ENCODE measurements at places on chromosomes 2 and 18.

DNA sequence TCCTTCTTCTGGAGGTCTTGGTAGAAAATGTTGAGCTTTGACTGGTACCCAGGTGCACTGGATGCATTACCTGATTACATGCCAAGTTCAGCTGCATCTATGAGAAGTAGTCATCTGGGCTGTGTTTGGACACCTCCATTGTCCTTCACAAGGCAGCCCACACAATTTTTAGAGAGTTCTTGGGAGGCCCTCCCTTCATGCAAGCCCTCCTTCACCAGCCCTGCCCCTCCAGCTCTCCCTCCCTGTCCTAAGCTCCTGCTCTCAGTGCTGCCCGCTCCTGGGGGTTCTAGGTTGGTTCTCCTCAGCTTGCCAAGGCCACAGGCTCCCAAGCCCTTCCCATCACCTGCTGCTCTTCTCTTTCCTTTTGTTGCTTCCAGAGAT lies 148.7 kb downstream of the DYSF start:
- no peak for DNase-seq

DNA sequence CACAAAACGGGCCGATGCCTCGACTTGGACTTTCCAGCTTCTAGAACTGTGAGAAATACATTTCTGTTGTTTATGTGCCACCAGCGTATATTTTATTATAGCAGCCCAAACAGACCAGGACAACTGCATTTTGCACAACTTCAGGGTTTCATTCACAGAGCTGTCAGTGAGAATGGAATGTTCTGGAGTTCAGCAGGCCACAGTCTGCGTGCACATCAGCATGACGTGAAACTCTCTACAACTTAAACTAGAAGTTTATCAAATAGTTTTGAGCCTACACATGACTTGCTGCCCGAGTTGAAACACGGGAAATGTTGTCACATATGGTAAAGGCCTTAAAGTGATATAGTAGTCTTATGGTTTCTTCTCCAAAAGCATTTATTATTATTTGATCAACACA lies 3.9 kb upstream of the TRIB2 start:
- peak; percentile 66 for DNase-seq

- no peak for DNase-seq
Observed at GRCh38 chr2:65057391-65058052, 1.3 kb downstream of the CEP68 start.

DNA sequence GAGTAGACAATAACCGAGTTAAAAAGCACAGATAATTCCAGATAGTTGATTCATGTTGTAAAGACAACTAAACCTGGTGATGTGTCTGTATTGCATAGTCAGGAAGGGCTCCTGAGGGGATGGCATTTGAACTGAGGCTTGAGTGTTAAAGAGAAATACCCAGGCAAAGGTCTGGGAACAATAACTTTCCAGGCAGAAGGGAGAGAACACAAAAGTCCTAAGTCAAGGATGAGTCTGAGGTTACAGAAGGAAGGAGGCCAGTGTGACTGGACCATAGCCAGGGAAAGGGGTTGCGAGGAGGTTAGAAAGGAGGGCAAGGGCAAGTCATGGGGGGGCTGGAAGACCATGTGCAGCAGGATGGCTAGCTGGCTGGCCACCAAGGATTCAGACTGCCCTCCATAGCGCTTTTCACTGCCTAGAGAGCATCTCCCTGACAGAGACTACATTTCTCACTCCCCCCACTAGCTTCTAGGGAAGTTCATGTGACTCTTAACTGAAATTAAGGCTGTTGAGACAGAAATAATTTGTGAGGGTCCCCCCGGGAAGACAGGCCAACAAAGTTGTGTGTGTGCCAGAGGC lies 135.5 kb upstream of the CREB1 start:
- peak; percentile 20 for DNase-seq

- no peak for DNase-seq
Observed at GRCh38 chr18:8933714-8934284, 168.7 kb upstream of the NDUFV2 start.

DNA sequence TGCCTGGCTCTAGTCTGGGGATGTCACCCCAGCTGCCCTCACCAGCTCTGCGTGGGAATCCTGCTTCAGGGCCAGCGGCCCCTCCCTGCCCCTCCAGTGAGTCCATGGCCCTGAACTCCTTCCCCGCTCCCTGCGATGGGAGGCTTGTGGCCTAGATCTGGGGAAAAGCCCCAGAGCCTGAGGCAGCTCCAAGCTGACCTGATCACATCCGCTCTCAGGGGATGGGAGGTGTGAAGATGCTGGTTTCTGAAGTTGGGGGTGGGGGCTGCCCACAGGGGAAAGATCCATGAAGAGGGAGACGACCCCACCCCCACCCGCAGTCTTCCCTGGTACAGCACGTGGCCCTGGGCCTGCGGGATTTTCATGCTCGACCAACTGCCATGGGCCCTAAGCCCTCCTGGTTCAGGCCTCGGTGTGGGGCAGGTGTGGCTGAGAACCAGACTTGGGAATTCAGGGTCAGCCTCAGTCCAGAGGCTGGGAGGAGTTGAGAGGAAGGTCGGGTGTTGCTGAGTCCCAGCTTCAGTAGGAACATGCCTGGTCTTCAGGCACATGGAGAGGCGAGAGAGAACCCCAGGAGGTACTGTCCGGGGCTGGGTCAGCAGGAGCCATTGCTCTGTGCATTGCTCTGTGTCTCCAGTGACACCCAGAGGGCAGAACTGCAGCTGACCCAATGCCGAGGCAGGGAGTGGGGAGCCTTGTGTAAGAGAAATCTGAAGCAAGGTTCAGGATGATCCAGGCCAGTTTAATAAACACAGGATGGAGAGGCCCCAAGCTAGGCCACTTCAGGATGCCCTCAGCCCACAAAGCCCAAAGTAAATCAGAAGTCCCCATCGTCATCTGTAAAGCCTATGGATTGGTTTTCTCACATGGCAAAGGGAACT lies 115.1 kb downstream of the CAPN13 start:
- DNase-seq = no peak

DNA sequence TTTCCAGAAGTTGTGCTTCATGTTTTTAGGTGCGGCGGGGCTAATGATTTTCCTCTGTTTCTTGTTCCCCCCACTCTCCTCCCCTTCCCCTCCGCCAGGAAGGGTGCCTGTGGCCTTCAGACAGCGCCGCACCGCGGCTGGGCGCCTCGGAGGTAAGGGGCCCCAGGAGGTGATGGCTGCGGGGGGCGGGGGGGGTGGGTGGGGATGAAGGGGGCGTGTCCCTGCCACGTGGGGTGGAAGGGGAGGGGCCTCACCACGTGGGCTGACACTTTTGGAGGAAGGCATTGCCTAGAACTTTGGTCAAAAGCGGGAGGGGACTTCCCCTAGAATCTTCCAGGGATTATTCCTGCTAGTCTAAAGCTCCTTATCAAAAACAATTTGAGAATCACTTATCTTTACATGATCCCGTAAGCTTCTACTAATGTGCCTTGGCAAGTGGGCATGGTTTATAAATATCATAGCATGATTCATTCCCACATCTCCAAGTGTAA lies 83.1 kb downstream of the FAM210A start:
- no peak for DNase-seq

DNA sequence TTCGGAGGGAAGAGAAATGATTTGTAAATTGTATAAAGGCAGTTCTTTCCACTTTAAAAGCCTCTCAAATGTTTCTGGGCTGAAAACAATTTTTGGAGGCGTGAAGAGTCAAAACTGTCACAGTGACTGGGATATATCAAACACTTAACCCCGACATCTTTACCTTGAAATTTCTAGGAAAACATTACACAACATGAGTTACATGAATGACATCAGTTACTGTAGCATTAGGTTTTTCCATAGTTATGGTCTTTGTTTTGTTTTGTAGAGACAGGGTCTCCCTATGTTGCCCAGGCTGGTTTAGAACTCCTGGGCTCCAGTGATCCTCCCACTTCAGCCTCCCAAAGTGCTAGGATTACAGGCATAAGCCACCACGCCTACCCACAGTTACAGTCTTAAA lies 25.7 kb downstream of the MSH6 start:
- no peak for DNase-seq

- DNase-seq = no peak
Observed at GRCh38 chr18:55233857-55234256, 274.6 kb upstream of the CCDC68 start.

DNA sequence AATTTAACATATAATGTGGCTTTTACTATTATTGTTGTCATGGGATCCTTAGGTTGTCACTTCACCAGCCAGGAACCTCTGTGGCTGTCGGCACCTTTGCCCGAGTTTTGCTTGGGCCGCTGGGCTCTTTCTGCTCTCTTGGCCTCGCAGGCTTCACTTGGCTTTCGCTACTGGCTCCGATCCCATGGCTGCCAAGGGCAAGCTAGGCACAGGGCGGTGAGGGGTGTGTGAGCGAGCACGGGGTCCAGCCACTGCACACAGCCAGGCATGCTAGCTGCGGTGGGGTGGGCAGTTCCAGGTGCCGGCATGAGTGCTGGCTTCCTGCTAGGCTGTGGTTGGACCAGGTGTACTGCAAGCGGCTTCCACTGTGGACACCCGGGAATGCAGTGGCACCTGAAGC lies 23.4 kb upstream of the RAPGEF4 start:
- DNase-seq = no peak

DNA sequence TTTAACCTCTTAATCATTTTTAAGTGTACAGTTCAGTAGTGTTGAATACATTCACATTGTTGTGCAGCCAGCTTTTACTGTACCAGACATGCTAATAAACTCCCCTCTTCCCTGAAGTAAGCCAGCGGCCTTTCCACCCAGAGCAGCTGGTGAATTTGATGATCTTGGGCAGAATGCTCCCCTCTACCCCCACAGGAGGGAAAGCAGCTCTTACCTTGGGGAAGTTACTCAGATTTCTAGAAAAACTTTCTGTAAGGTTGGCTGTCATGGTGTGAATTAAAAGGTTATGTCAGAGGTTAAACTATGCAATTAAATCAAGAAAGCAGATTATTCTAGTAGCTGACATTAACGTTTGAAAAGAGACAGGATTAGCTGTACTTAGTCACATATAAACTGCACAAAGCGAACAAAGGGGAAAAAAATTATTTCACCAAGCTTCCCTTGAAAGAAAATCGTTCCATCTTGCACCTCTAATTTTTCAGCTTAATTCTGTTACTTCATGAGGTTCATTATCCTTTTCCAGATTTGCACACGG lies 398.5 kb upstream of the NRP2 start:
- DNase-seq = no peak

- DNase-seq = no peak
Observed at GRCh38 chr18:31102941-31103340, 720 bp upstream of the DSC2 start.

DNA sequence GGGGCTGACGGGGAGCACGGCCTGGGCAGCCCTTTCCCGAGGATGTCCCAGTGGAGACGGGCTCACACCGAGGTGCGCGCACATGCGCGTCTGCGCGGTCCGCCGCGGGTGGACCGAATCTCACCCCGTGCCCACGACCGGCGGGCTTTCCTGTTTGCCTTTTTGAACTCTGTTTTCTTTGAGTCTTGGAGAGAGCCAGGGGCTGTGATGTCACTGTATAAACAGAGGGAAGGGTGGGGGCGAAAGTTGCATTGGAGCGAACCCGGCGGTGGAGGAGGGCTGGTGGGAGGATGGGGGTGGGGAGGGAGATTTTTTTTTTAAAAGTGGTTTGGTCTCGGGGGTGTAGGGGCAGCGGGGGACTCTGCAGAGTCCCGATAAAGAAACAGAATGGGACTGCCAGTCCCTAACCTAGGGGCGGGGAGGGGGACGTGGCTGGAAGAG lies 141.2 kb upstream of the CTAGE1 start:
- DNase-seq = peak; percentile 50

DNA sequence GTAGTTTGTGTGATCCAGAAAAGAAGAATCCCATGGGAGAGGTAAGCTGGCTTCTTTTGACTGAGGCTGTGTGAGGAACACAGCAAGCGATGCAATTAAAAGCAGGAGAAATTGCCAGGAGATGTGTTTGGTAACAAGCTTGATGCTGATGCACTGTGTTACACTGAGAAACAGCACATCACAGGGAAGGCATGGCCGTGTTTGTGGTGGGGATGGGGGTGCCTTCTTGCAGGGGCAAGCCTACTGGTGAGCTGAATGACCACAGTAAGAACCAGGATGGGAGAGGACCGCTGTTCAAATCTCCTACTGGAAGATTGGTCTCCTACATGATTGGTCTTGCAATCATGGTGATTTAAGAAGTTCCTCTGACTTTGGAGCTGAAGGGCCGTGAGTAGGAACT lies 477.7 kb upstream of the HS6ST1 start:
- no peak for DNase-seq

- DNase-seq = no peak
Observed at GRCh38 chr2:5975401-5975800, 283.2 kb downstream of the SOX11 start.

GRCh38 chr2:68737711-68738110 lies 3.1 kb downstream of the ARHGAP25 start:
- DNase-seq = no peak

- DNase-seq = no peak
Observed at GRCh38 chr2:159149747-159150146, 136.8 kb downstream of the WDSUB1 start.

DNA sequence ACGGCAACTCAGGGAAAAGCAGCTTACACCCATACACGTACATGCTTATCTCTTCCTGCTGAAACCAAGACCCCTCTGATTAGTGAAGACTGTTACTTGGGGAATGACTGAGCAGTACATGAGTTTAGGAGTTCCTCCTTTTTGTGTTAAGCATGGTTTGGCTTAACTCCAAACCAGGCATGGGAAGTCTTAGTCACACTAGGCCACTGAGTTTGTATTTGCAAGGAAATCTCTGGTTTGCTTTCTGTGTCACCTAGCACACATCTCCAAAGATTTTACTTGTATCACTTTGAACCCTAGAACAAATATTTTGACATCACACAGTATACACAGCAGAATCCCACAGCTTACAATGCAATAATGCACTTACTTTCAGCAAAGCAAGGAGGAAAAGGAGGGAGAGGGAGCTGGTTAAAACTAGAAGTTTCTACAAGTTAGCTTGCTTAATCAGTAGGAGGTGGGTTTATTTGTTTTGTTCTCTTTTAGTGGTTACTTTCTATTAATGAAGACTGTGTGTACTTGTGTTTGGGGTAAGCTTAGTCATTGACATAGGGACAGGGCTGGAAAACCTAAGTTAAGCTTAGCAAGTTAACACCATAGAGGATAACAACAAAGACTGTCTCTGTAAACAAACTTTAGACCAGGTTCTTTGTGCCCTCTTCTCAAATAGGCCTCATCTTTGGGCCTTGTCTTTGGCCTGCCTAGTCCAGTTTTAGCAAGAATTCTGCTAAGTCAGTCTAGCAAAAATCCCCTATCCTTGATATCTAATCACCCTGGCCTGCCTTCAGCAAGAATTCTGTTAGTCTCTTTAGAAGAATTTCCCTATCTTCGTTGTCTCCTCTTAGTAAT lies 219.4 kb downstream of the MREG start:
- DNase-seq = peak; percentile 97

DNA sequence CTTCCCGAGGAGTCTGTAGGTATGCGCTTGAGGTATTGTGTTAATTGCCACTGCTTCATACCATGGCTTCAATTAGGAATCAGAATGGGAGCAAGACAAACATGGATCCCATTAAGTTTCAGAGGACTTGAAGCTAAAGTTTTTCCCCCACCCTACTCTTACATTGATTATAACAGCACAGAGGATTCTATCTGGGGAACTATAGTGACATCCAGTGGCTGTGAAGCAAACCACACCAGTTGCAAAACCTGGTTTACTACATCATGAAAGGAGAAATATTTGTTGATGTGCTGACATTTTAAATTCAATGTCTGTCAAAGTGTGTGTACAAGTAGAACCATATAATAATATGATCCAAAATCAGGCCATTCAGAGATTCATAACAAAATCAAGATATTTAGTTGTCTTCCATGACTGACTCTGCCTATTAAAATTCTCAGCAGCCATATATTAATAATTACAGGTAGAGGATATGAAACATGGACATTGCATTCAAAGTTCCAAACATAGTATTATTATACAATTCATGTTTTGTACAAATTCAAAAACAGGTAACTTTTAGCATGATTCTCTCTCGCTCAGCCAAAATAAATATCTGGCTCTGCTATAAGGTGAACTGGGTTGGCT lies 82.9 kb downstream of the GRB14 start:
- no peak for DNase-seq
